ENCODE measurements at places on chromosomes 4 and X.

DNA sequence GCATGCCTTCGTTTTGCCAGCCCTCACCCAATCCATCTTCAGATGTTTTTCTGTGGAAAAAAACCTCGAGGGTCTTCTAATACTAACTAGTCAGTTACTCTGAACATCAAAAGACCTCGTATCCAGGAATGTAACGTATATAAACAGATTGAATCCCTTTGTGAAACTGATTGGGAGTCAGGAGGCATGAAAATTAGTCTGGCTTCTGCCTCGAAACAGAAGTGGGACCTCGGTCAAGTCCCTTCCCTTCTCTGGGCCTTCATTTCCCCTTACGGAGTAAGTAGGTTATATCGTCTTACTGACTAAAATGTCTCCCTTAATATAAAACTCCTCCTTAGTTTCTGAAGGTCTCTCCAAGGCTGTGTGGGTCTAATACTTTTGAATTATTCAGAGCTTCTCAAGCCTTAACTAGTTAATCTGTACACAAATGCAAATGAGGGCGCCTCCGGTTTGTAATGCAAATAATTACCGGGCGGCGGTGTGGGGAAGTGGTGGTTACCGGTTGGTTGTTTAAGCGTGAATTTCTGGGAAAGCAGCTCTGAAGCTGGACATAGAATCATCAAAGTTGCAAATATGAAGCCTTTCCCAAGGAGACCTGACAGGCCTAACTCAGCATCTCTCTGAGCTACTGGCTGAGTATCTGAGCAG is 11.4 kb upstream of the NKRF start:
- no peak for DNase-seq

- DNase-seq = no peak
Measured at GRCh38 chr4:24639714-24640113, 55.4 kb upstream of the DHX15 start.

- DNase-seq = no peak
Measured at GRCh38 chr4:143308377-143308776, 28.3 kb upstream of the GAB1 start.

GRCh38 chrX:110311437-110312230 is 6.3 kb downstream of the AMMECR1 start:
- no peak for DNase-seq

GRCh38 chrX:38607976-38608375 is 46.6 kb downstream of the TSPAN7 start:
- peak; percentile 76 for DNase-seq

DNA sequence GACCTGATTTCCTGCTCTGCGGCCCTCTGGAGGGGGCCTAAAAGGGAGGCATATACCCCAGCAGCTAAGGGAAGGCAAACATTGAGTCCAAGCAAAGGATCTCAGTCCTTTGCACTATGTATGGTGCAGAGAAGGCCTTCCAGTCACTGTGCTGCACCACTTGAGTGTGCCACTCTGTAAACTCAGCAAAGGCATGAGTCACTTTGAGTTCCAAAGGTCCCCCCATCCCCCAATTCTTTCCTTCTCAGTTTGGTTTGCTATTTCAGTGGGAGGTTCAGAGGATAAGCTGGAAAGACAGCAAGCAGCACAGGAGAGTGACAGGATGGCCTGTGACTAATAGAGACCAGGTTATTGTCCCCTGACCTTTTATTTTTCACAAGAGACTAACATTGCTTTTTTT is 131.3 kb downstream of the FHDC1 start:
- DNase-seq = no peak

DNA sequence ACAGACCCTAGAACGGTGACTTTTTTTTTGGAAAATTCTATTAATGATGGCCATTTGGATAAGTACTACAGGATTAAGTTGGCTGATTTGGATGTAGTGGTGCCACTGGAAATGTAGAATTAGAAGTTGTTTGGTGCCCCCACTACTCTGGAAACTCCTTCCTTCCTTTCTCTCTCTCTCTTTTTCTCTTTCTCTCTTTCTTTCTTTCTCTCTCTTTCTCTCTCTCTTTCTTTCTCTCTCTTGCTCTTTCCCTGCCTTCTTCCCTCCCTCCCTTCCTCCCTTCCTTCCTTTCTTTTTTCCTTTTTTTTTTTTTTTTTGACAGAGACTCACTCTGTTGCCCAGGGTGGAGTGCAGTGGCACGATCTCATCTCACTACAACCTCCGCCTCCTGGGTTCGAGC is 2.7 kb downstream of the GAR1 start:
- DNase-seq = no peak

DNA sequence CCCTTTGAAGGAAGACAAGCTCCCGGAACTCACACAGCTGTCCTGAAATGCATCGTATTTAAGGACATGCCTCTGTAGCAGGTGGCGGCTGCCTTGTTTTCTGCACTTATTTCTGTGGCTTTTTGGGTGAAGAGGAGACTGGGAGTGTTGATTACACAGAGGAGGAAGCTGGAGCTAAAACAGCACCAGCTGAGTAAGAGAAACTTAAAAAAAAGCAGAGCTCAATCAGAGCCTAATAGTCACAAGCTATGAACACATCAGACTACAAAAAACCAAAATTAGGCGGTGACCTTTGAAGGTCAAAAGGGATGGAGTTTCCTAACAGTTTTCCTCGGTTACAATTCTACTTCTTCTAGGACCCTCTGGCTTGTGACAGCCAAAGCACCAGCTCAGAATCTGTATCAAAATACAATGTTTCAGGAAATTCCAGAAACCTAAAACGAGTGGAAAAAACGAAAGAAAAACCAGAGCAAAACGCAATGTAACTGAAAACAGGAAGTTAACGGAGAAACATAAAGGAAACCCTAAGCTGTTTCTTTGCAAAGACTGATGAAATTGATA is 13.5 kb downstream of the PRKX start:
- DNase-seq = no peak

DNA sequence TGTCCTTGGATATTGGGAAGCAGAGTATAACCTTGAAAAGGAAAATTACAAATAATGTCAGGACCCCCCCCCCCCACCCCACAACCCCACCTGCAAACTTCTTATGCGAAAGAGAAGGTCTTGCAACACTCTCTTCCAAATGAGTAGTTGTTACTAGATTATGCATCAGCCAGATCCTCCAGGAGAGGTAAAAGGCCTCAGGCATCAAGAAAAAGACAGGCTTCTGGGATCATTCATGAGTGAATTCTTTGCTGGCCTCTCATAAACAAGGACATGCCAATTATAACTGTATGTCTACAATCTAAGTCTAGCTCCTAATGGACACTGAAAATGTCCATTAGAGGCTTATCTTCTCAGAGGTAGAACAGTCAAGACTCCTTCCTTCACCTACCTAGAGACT is 1443.3 kb downstream of the RAPGEF2 start:
- DNase-seq = no peak

- DNase-seq = no peak
Measured at GRCh38 chr4:32745351-32745750, 2025.2 kb downstream of the PCDH7 start.

- DNase-seq = no peak
Measured at GRCh38 chr4:137312257-137312656, 220.0 kb downstream of the PCDH18 start.

DNA sequence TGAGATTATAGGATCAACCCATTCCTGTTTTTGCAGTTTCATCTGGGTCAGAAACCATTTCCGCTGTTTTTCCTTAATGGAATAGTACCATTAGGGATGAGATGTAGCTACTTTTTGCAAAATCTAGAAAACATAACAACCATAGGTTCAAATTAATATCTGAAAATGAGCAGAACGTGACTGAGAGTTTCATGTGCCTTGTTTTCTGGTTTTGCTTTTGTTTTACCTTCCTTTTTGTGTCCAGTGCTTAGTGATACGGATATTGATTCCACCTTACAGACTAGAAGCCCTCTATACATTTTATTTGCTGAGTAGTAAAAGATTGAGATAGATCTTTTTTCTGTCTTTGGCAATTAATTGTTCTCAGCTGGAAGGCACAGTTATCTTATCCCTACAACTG is 46.5 kb downstream of the SNX25 start:
- DNase-seq = no peak

GRCh38 chrX:1164322-1165288 is 47.8 kb downstream of the CRLF2 start:
- DNase-seq = peak; percentile 94

DNA sequence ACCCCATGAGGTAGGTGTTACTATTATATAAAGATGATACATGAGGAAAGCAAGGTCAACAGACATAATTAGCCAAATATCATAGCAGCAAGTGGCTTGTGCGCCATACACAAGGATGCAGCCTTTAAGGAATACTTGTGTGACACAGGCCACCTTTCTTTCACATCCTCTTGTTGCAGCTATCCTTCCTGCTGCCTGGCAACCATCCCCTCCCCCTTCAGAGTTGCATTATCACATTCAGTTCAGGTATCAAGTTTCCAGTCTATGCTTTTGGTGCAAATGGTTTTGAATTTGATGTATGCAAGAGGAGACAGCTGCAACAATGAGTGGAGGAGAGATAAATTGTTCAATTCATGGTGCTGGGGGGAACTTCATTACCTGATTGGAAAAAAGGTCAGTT is 6.4 kb downstream of the ZCCHC18 start:
- DNase-seq = no peak

DNA sequence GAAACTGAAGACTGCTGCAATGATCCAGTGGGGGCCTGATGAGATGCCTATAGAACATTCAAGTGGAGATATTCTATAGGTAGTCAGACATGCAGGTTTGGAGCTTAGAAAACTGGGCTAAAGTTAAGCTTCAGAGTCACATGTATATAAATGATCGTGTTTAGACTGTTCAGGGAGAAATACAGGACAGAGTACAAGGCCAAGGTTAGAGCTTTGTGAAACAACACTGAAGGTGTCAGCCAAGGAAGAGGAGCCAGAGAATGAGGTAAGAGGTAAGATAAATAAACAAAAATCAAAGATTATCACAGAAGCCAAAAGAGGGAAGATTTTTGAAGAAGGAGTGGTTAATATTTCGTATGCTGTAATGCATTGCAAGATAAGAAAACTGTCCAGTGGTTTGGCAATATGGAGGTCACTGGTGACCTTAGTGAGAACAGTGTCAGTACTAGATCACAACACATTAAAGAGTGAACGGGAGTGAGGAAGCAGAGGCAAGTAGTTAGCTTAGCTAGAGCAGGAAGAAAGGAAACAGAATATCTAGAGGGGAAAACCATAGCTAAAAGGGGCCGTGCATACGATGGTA is 58.0 kb upstream of the KLHL13 start:
- DNase-seq = no peak

DNA sequence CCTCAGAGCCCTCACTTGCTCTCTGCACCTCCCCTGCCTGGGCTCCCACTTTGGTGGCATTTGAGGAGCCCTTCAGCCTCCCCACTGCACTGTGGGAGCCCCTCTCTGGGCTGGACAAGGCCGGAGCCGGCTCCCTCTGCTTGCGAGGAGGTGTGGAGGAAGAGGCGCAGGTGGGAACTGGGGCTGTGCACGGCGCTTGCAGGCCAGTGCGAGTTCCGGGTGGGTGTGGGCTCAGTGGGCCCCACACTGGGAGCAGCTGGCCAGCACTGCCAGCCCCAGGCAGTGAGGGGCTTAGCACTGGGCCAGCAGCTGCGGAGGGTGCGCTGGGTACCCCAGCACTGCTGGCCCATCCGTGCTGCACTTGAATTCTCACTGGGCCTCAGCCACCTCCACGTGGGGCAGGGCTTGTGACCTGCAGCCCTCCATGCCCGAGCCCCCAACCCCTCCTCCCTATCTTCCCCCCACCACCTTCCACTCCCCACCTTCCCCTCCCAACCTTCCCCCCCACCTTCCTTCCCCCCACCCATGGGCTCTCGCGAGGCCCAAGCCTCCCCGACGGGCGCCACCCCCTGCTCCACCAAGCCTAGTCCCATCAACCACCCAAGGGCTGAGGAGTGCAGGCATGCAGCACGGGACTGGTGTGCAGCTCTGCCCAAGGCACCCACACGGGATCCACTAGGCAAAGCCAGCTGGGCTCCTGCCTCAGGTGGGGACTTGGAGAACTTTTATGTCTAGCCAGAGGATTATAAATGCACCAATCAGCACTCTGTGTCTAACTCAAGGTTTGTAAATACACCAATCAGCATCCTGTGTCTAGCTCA is 113.5 kb upstream of the BEND4 start:
- DNase-seq = no peak

- no peak for DNase-seq
Measured at GRCh38 chr4:2402941-2403340, 15.5 kb downstream of the ZFYVE28 start.

GRCh38 chrX:15299941-15300851 is 15.2 kb downstream of the ASB11 start:
- no peak for DNase-seq

DNA sequence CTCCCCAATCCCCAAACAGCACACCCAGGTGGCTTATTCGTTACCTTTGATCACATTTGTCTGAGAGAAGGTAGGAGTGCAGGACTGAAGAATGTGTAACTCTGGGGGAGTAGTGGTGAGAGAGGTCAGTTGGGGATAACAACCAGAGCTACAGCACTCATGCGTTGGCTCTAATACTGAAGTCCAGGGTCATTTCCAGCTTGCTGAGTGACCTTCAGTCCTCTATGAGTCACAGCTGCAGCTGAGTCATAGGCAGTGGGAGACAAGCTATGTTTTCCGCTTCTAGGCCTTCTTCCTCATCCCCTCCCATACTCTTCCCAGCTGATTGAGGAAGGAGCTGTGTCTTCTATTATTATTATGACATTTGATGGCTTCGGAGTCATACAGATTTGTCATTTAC is 31.6 kb upstream of the CT47C1 start:
- no peak for DNase-seq

DNA sequence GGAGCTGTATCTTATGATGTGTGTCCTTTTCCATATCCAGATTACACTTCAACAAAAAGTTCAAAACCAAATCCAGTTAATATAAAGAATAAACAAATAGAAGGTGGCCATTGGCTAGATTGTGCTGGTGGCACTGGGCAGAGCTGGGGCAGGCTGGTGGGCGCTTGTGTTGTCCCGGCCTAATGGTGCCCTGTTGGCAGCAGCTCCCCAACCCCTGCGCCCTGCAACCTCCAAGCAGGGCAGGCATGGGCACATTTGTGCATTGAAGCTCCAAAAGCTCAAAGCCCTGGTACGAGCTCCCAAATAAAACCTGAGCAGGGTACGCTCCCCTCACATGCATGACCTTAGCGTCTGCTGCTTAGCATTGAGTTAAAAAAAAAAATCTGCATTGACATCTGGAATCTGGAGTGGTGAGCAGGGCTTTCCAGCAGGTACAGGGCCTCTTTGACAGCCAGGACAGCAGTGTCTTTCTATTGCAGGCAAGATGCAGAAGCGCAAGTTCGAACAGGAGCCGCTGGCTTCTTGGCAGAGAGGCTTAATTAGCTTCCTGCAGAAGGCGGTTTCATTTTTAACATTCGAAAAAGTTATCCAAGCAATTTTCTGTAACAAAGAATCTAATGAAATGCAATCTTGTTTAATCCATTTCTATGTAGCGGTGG is 25.9 kb upstream of the NYX start:
- DNase-seq = no peak

DNA sequence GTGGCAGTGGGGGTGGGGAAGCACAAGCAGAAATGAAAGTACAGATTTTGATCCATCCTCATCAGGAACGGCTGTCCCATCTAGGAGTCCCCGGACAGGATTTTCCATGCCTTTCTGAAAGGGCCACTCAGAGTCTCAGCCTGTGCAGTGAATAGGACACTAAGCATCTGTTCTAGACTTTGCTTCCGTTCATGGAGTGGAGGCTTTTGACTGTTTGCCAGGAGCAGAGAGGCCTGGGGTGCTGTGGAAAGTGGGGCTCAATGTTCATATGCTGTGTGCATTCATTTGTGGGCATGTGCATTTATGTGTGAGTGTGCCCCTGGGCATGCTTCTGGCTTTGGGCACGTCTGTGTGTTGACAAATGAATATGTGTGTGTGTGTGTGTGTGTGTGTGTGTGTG is 25.6 kb upstream of the MAMLD1 start:
- DNase-seq = no peak

GRCh38 chrX:121103381-121103780 is 56.0 kb downstream of the GLUD2 start:
- no peak for DNase-seq

- peak; percentile 73 for DNase-seq
Measured at GRCh38 chr4:120071192-120071795, 4.6 kb upstream of the MAD2L1 start.
